ENCODE measurements at places on chromosomes 16 and 17.

DNA sequence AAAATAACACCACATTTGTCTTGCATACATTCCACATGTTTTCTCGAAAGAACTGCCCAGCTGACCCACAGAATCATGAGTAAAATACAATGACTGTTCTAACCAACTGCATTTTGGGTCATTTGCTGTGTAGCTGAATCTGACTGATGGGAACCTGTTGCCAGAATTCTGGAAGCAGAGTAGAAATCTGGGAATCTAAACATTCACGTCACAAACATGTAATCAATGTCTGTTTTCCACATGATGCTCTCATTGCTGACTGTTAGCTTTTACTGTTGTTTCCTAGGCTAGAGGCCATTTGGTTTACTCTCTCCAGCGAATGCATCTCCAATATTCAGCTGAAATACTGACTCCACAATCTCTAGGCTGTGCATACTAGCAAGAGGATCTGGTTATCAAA is 710.1 kb downstream of the KCNJ2 start:
- no peak overlapping the region for H3K4me3 ChIP-seq
- H3K27me3 ChIP-seq, result no peaks in the 10 kb centered on the region
- H3K4me1 ChIP-seq, result no peaks in the 10 kb centered on the region
- H3K36me3 ChIP-seq, result no peaks in the 10 kb centered on the region
- no peak overlapping the region for H3K27ac ChIP-seq

DNA sequence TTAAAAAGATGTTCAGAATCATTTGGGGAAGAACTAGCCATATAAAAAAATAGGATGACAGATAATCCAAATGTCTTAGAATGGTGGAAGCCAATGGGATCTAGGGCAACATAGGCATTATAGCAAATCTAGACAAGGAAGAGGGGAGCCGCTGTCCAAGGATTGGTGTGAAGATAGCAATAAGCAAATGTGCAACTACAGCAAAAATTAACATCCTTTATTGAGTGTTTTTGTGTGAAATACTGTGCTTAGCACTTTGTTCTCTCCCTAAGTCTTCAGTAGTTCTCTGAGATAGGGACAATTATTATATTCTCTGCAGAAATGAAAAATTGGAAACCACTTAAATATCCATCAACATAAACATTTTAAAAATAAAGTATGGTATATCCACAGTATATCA is 177.0 kb downstream of the PHKB start:
- no peak overlapping the region for H3K4me3 ChIP-seq
- no peaks in the 10 kb centered on the region for H3K27me3 ChIP-seq
- no peak overlapping the region for H3K27ac ChIP-seq

- peak within 1 kb of the TSS; percentile 83 for H3K27ac ChIP-seq
- H3K4me3 ChIP-seq, result peak within 1 kb of the TSS; percentile 62
- peak; percentile 89 for DNase-seq
- peaks cover 46% of the 10 kb centered on the region for H3K4me1 ChIP-seq
- no peaks in the 10 kb centered on the region for H3K27me3 ChIP-seq
- no peaks in the 10 kb centered on the region for H3K36me3 ChIP-seq
Measured at GRCh38 chr16:27401768-27402568, at the start of gene IL21R. Gene IL21R (plus strand): TSS chr16:27402174. CDS start chr16:27430072, 27,898 bp downstream.

- H3K4me1 ChIP-seq, result no peaks in the 10 kb centered on the region
- no peaks in the 10 kb centered on the region for H3K27me3 ChIP-seq
- no peaks in the 10 kb centered on the region for H3K36me3 ChIP-seq
- no peak overlapping the region for H3K4me3 ChIP-seq
Measured at GRCh38 chr17:12431188-12431587, 234.5 kb upstream of the MYOCD start.

- peaks cover 36% of the 10 kb centered on the region for H3K36me3 ChIP-seq
- peaks cover 15% of the 10 kb centered on the region for H3K4me1 ChIP-seq
- H3K27ac ChIP-seq, result peak overlapping the region; percentile 47
- peak; percentile 51 for DNase-seq
- H3K4me3 ChIP-seq, result no peak overlapping the region
- no peaks in the 10 kb centered on the region for H3K27me3 ChIP-seq
Measured at GRCh38 chr16:4465977-4466779, 8.2 kb downstream of the NMRAL1 start.

GRCh38 chr17:60107526-60108257 is 29.0 kb upstream of the HEATR6 start:
- H3K27ac ChIP-seq, result no peak overlapping the region
- no peaks in the 10 kb centered on the region for H3K36me3 ChIP-seq
- DNase-seq, result no peak
- H3K4me3 ChIP-seq, result no peak overlapping the region
- H3K27me3 ChIP-seq, result no peaks in the 10 kb centered on the region
- no peaks in the 10 kb centered on the region for H3K4me1 ChIP-seq

DNA sequence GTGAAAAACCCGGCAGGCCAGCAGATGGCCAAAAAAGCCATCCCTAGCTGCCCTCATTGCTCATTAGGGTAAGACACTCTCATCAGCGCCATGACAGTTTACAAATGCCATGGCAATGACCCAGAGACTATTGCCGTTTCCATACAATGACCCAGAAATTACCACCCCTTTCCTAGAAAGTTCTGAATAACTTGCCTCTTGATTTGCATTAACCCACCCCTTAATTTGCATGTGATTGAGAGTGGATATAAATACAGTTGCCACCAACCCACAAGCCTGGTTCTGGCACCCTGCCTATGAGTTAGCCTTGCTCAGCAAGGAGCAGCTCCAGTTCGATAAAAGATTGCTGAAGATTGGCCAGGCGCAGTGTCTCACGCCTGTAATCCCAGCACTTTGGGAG is 16.1 kb upstream of the C16orf54 start:
- H3K4me3 ChIP-seq, result no peak overlapping the region
- H3K27ac ChIP-seq, result no peak overlapping the region
- no peaks in the 10 kb centered on the region for H3K27me3 ChIP-seq
- no peak for DNase-seq
- H3K36me3 ChIP-seq, result no peaks in the 10 kb centered on the region
- H3K4me1 ChIP-seq, result no peaks in the 10 kb centered on the region

DNA sequence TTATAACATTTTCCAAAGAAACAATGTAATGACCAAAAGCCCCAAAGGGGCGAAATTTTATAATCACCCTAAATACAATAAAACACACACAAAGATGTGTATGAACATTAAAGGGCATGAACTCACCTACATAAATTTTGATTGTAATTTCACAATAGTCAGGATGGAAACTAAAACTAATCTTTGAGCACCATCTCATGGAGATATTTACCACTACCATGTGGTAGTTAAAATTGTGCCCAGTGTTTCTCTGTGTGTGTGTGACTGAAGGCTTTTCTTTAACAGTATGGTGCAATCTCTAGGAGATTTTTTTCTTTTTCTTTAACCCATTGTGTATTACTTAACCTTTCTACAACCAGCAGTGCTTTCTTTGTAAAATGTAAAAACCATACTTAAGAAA is 19.7 kb upstream of the MEIOC start:
- no peaks in the 10 kb centered on the region for H3K27me3 ChIP-seq
- H3K4me1 ChIP-seq, result no peaks in the 10 kb centered on the region
- no peaks in the 10 kb centered on the region for H3K36me3 ChIP-seq
- DNase-seq, result no peak

- H3K4me3 ChIP-seq, result no peak overlapping the region
- no peaks in the 10 kb centered on the region for H3K4me1 ChIP-seq
- H3K36me3 ChIP-seq, result no peaks in the 10 kb centered on the region
- no peak overlapping the region for H3K27ac ChIP-seq
Measured at GRCh38 chr16:78805556-78805955, 706.1 kb downstream of the WWOX start.

GRCh38 chr16:87436225-87437172 is 44.4 kb downstream of the MAP1LC3B start:
- no peak overlapping the region for H3K27ac ChIP-seq
- no peaks in the 10 kb centered on the region for H3K27me3 ChIP-seq
- peaks cover 9% of the 10 kb centered on the region for H3K4me1 ChIP-seq
- no peak for DNase-seq

GRCh38 chr17:57257195-57257894 is 1.0 kb downstream of the MSI2 start:
- H3K27me3 ChIP-seq, result no peaks in the 10 kb centered on the region
- peaks cover 12% of the 10 kb centered on the region for H3K36me3 ChIP-seq
- peak overlapping the region; percentile 85 for H3K4me3 ChIP-seq

GRCh38 chr17:6666077-6666521 is 14.5 kb downstream of the C17orf100 start:
- H3K4me3 ChIP-seq, result no peak overlapping the region
- H3K36me3 ChIP-seq, result no peaks in the 10 kb centered on the region
- H3K4me1 ChIP-seq, result no peaks in the 10 kb centered on the region
- no peaks in the 10 kb centered on the region for H3K27me3 ChIP-seq

DNA sequence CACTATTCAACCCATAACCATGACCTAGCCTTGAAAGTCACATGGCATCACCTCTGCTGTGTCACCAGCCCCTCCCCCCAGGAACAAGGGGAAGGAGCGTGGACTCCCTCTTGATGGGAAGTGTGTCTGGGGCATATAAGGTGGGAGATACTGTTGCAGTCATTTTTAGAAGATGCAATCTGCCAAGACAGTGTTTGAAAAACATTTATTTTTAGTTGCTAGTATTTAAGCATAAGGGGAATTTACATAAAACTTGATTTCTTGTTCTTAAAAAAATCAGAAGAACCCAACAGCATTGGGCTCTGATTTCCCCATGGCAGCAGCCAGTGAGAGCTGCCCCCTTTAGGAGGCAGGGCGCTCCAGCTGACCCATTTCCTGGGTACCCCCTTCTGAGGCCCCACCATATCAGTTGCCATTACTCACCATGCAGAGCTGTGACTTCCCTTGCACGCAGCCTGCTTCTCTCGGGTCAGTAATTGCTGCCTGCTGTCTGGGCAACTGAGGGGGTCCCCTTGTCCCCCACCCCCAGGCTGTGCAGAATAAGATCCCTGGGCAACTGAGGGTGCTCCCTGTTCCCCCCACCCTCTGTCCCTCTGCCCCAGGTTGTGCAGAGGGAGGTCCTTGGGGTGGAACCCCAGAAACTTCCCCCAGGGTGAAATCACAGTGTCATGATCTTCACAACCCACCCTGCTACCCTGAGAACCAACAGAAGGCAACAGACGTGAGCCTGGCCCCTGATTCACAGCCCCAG is 11.8 kb upstream of the CDC42EP4 start:
- H3K36me3 ChIP-seq, result no peaks in the 10 kb centered on the region
- no peak overlapping the region for H3K27ac ChIP-seq
- no peaks in the 10 kb centered on the region for H3K27me3 ChIP-seq
- no peak overlapping the region for H3K4me3 ChIP-seq
- no peak for DNase-seq

- DNase-seq, result no peak
- no peaks in the 10 kb centered on the region for H3K36me3 ChIP-seq
- H3K27me3 ChIP-seq, result no peaks in the 10 kb centered on the region
- no peaks in the 10 kb centered on the region for H3K4me1 ChIP-seq
- H3K4me3 ChIP-seq, result no peak overlapping the region
Measured at GRCh38 chr16:14172200-14172809, 101.2 kb downstream of the MRTFB start.

DNA sequence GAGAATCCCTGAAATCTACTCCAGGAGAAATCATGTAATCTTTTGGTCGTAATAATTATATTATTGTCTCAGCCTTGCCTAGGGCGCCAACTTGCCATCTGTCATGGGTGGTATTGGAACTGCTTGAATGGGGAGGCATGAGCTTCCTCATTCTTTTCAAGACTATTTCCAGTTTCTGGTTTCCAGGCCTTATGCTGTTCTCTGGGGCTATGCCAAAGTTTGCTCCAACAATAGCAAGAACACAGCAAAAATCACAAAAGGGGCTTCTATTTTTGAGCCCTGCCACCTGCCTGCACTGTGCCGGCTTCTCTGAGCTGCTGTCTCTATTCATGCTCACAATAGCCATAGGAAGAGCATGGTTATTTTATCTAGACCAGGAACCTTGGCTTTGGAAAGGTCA is 111.7 kb downstream of the SPECC1 start:
- H3K4me1 ChIP-seq, result no peaks in the 10 kb centered on the region
- no peaks in the 10 kb centered on the region for H3K36me3 ChIP-seq
- H3K4me3 ChIP-seq, result no peak overlapping the region
- no peaks in the 10 kb centered on the region for H3K27me3 ChIP-seq
- H3K27ac ChIP-seq, result no peak overlapping the region

- peaks cover 22% of the 10 kb centered on the region for H3K4me1 ChIP-seq
- H3K4me3 ChIP-seq, result no peak overlapping the region
- H3K27me3 ChIP-seq, result no peaks in the 10 kb centered on the region
- DNase-seq, result no peak
Measured at GRCh38 chr17:17039911-17040310, 2.3 kb upstream of the MPRIP start.

- no peak overlapping the region for H3K4me3 ChIP-seq
- no peaks in the 10 kb centered on the region for H3K36me3 ChIP-seq
- no peak overlapping the region for H3K27ac ChIP-seq
Measured at GRCh38 chr16:60811657-60812056, 1224.6 kb downstream of the CDH8 start.

GRCh38 chr17:68821860-68822696 is 133.1 kb downstream of the ABCA8 start:
- H3K4me1 ChIP-seq, result no peaks in the 10 kb centered on the region
- DNase-seq, result no peak
- no peak overlapping the region for H3K27ac ChIP-seq

DNA sequence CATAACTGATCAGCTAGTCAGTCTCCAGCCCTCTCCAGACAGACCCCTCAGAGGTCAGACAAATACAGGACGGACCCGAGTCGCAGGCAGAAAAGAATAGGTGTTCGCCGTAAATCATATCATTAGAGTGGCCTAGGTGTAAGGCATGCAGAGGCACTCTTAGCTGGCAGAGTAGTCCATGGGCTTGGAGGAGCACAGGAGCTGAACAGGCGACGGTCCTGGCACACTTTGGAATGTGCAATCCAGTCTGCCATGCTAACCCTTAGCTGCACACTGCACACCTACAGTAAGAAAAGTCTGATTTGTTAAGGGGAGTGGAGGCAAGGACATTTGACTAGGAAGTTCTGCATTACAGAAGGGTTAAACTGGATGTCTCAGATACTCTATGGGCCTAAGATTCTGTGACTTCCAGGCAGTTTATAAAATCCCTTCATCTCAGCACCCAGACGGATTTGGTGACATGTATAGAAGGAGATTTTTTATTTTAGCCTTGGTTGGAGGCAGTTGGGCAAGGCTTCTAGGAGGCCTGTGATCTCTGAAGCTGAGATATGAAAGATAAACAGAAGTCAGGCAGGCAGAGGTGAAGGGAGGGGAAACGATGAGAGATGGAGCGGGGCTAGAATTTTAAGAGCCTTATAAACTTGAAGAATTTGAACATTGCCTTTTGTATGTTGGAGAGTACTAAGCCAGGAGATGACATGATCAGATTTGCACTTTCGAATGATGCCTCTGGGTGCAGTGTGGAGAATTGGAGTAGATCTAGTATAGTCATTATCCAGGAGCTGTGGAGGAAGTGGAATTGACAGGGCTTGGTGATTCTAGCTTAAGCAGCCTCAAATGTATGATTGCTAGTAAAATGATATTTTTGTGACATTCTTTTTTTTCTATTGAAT is 34.6 kb upstream of the SLC5A11 start:
- no peaks in the 10 kb centered on the region for H3K27me3 ChIP-seq
- H3K4me1 ChIP-seq, result no peaks in the 10 kb centered on the region
- H3K4me3 ChIP-seq, result no peak overlapping the region
- no peak overlapping the region for H3K27ac ChIP-seq
- no peak for DNase-seq

GRCh38 chr17:57481910-57482391 is 225.6 kb downstream of the MSI2 start:
- DNase-seq, result no peak
- no peaks in the 10 kb centered on the region for H3K4me1 ChIP-seq
- H3K27ac ChIP-seq, result no peak overlapping the region
- H3K4me3 ChIP-seq, result no peak overlapping the region
- H3K36me3 ChIP-seq, result no peaks in the 10 kb centered on the region

Measured in effector memory CD4-positive, alpha-beta T cell (primary cell).